ENCODE measurements at places on chromosomes 5 and 9.

GRCh38 chr5:16013334-16014065 is 166.1 kb downstream of the MARCHF11 start:
- no peak for DNase-seq

DNA sequence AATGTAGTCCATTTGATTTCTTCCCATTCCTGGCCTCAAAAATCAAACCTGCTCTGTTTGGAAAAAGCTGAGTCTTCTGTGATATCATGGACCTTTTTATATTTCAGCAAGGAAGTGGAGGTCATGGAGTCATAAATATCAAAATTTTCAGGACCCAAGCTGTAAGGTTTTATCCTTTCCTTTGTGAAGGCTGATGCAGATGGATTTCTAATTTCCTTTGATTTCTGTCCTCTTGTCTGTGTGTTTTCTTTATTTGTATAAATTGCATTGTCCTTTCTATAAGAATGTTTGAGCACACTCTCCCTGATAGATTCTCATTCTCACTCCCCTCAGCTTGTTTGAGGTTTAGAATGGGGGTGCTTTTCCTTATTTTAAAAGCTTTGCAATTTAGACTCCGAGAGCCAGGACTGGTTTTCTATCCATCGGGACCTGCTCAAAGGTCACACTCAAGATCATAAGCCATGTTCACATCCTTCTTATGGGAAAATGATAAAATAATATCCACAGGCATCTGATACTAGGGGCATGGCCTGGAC is 127.4 kb upstream of the TMEM161B start:
- no peak for DNase-seq

DNA sequence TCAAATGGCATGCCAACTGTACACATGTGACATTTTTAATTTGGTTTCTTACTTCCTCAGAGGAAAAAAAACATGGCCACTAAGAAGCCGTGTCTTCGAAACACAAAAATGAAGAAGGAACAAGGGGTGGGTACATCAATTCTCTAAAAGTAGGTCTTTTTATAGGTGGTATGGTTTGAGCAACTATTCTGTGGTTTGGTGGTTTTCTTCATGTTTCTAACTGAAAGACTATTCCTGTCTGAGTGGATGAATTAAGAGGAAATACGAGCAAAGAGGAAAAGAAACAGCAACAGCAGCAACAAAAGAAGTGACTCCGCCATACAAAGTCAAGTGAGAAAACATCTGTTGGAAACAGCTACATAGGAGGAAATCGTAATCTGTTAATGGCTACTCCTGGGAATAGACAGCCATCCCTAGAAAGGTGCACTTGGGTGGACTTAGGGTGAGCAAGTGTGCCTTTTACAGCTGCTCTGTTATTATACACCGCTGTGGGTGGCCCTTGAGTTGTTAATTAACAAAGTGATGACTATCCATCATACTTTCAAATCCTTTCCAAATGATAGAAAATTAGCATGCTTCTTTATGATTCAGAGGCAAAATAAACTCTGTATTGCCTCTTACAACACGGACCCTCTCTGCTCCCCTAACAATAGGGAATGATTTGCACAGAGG is 575.8 kb downstream of the TLE1 start:
- no peak for DNase-seq

GRCh38 chr5:8633259-8633658 is 764.3 kb downstream of the MTRR start:
- no peak for DNase-seq

- no peak for DNase-seq
Measured at GRCh38 chr5:53089481-53089991, 20.0 kb downstream of the MOCS2 start.

- no peak for DNase-seq
Measured at GRCh38 chr5:77867194-77867691, 91.1 kb upstream of the TBCA start.

DNA sequence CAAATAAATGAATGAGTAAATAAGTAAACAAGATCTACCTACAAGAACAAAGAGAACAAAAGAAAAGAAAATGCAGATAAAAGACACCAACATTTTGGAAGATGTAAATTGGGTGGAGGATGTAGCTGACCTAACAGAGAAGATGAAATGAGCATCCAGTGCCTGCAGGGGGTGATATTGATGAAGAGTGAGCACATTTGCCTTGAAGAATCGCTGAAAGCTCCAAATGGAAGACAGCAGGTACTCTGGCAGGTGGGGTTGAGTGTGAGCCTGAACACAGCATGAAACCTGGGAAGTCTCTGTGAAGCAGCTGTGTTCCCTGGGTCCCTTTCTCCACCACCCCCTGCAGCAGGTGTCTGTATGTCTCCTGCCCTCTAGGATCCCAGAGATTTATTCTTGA is 125.6 kb downstream of the NXNL2 start:
- no peak for DNase-seq

DNA sequence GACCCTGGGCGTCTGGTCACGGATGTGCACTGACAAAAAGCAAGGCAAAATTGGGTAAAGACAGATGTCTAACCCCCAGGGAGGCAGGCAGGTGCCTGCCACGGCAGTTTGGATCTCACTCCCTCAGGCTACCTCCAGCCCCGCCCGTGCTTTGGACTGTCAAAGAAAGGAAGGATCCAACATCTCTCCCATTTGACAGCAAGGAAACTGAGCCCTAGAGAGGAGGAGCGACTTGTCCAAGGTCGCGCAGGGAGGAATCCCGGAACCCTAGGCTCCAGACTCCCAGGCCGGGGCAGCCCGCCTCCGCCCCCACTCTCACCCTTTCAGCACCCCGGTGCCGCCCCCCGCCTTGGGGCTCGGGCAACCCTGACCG is 376 bp downstream of the GOLGA1 start:
- no peak for DNase-seq

- no peak for DNase-seq
Measured at GRCh38 chr9:8864545-8864896, 1064.9 kb upstream of the DMAC1 start.

DNA sequence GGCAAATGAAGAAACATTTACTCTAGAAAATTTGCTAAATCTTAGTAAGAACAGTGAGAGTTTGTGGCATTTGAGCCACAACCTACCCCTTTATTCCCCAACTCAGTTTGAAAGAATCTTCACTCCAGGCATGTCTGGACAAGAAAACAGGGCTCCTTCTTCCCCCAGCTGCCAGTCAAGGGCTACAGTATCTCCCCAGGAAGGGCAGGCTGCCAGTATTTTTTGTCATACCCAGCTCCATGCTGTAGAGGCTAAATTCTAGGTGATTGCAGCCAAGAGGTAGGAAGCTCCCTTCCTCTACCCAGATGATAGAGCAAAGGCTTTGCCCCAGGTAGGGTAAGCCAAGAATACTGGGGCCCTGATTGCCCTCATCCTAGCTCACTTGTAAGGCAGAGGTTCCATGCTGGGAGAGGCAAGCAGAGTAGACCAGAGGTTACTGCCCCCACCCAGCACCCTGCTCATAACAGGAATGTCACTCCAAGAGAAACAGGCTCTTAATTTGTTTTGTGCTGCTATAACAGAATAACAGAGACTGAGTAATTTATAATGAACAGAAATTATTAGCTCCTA is 20.0 kb upstream of the GRPEL2 start:
- no peak for DNase-seq

GRCh38 chr5:107982703-107983425 is 312.1 kb upstream of the EFNA5 start:
- DNase-seq: no peak

DNA sequence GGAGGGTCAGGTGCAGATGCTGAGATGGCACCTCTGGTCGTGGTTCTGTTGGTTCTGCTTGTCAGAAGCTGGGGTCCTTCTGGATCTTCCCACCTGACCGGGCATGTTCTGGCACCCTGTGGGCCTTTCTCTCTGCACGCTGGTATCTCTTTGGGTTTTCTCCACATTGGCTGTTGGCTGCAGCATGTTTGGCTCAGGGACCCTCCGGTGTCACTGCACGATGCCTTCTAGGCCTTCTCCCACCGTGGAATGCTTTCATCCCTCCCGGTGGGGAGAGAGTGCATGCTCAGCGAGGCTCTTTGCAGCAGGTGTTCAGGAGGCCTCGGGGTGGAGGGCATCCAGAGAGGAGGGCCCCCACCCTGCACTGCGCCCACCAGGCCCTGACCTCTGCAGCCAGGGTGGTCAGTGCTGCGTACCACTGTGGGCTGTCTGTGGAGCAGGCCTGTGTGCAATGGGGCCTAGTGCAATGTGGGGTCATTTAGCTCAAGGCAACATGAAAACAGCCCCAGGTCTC is 119.4 kb downstream of the WNK2 start:
- no peak for DNase-seq

DNA sequence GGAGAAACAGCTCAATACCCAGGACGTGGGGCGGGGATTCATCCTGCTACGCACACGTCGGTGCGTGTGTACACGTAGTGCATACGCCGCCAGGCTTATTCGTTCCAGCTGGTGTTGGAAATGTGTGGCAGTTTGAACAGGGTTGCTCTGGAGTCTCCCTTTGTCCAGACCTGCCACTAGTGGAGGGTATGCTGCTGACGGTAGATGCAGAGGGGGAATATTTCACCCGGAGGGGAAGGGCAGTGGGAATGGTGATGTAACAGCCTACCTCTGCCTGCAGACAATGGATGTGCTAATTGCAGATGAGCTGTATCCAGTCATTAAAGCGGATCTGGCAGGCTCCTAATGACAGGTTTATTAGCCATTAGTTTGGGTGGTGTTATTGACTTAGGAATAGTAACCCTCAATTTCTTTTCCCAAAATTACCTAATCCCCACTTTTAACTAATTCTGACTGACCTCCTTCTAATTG is 142.7 kb downstream of the PAX5 start:
- no peak for DNase-seq

DNA sequence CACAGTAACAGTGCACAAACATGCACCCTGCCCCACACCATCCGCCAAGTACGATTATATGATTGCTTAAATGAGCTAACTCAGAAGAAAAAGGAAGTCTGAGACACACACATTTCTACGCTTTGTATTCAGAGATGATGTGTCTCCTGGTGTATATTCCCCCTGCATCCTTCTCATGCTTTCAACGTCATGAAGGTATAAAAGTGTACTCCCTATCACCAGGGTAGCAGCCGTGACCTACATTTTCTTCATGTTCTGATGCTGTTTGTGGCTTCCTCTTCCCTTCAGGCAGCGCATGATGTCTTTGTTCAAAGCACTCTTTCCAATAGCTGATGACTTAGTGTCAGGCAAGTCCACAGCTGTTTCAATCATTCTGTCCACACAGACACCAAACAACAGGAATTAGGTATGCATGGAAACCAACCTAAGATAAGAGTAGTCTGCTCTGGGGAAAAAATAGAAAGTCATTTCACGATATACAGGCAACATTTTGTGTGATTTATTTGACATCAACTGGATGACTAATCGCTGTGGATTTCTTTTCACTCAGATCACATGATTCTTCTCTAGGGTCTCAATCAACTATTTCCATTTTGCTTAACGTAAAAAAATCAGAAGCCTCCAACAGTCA is 269.4 kb upstream of the PTGER4 start:
- DNase-seq: no peak

DNA sequence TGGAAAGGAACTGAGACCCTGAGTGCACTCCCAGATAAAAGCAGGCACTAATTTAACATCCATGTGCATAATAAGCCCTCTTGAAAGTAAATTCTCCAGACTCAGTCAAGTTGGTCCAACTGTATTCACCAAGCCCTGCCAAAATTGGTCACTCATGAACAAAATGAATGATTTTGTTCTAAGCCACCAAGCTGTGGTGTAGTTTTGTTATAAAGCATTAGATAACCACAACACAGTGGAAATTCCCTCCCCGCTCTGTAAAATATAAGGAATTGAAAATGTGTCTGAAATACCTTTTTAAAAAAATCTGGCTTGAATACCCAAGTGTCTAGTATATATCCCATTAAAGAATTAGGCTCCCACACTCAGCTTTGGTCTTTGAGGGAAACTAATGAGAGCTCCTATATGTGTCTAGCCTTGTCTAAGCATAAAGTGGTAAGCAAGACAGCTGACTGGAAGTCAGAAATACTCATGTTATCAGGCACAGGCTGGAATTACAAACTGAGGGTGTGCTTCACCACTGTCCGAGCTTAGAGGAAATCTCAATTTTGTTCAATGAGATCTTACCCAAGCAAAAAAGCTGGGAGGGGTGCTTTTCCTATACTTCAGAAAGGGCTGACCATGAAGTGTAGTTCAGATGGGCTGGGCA is 33.2 kb downstream of the IDNK start:
- DNase-seq: no peak

GRCh38 chr5:40112875-40113274 is 566.8 kb upstream of the PTGER4 start:
- DNase-seq: no peak

- DNase-seq: no peak
Measured at GRCh38 chr9:31671011-31671410, 713.4 kb upstream of the ACO1 start.

GRCh38 chr9:78291240-78291925 is 5.5 kb upstream of the PSAT1 start:
- DNase-seq: no peak

DNA sequence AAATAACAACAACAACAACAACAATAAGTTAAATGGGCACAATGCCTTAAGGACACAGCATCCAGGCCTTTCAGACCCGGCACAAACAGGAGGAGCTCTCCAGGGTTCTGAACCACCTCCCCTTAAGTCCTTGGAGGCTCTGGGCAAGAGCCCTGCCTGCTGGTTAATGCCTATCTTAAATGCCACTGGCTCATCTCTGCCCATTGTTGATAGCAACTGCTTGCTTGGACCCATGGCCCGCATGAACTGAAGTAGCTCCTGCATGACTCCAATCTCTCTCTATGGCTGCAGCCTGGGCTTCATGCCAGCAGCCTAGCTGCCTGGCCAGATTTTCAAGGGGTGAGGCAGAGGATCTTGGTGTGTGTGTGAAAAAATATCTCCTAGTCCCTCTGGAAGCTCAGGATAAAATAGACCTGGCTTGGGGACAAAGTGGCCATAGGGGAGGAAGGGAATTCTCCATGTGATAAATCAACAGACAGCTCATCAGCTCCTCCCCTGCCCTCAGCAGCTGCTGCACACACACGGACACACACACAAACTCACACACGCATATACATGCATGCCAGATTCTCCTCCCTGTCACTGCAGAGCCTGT is 27.4 kb downstream of the FAM219A start:
- peak; percentile 77 for DNase-seq

- no peak for DNase-seq
Measured at GRCh38 chr5:9529041-9529480, 16.8 kb downstream of the SEMA5A start.

GRCh38 chr9:34522091-34522887 is 501 bp downstream of the ENHO start:
- no peak for DNase-seq

DNA sequence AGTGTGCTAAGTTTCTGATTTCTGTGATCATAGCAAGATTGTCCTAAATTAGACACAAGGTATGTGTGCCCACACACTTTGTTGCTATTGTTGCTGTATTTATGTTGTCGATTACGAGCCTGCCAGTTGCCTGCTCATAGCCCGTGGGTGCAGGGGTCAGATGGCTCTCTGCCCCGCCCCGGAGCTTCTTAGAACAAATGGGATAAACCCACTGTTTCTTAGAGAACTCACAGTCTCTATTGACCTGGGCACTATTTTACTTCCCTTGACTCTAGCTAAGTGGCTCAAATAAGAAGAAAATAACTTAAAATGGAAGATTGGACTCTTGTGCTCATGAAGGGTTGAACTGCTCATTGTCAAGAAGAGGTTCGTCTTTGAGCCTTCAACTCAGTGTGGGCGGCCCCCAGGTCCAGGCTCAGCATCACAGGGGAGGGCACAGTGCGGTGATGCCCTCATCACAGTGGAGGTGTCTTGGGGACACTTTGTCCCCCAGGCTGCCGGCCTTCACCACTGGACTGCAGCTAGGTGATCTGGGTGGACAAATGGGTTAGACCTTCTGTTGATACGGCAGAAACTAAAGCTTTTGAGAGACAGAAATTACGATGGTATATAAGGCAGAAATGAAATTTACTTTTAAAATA is 155.5 kb downstream of the TENT4A start:
- no peak for DNase-seq

- no peak for DNase-seq
Measured at GRCh38 chr5:177234841-177235240, 68.7 kb downstream of the RAB24 start.

Measured in nephron progenitor cell (in vitro differentiated cells).